ENCODE measurements at places on chromosomes 2 and 18.

DNA sequence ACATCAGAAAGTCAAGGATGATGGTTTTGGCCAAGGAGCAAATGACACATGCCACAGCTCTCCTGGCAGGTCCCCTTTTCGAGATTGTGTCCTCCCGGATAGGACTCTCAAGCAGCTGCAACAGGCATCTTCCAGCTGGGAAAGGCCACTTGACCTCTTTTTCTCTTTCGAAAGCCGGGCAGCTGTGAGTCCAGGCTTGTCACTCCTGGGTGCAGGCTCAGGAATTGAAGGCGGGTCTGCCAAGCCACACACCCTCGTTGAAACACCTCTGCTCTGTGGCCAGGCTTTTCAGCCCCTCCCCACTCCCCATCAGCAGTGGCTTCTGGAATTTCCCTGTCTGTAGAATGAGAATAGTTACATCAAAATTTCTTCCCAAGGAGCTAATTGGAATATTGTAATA is 98.0 kb downstream of the CCDC138 start:
- no peak for DNase-seq
- H3K4me3 ChIP-seq, result no peak overlapping the region
- H3K4me1 ChIP-seq, result no peaks in the 10 kb centered on the region
- no peaks in the 10 kb centered on the region for H3K36me3 ChIP-seq
- no peak overlapping the region for H3K27ac ChIP-seq
- no peaks in the 10 kb centered on the region for H3K27me3 ChIP-seq

DNA sequence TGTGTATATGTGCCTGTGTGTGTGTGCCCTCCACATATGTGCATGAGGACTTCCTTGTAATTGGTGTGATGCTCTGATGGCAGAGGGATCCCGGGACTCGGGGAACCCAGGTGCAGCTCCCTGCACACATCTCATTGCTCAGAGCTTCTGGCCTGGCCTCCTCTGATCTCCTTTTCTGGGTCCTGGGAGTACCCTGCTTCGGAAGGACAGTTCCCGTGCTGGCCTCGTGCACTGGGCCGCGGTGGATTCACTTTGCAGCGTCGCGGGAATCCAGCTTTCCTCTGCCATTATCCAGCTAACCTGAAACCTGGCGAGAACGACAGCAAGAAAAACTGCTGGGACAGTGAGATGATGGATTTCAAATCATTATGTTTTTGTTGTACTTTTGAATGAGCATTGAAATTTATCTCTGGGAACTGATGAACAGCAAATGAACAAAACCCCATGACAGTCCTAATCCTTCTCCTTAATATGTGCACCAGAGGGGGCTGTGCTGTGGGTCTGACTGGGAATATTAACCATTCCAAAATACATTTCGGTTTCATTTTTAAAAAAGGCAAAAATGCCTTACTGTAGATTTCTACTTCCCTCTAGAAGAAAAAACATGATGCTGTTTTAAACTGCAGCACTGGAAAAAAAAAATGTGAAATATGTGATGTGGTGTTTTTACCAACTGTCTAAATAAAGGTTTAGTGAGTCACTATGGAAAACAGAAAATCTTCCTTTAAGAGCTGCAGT is 78.2 kb downstream of the PTGR3 start:
- no peaks in the 10 kb centered on the region for H3K36me3 ChIP-seq
- H3K4me1 ChIP-seq, result no peaks in the 10 kb centered on the region
- no peak for DNase-seq
- no peak overlapping the region for H3K27ac ChIP-seq
- no peak overlapping the region for H3K4me3 ChIP-seq

- no peak overlapping the region for H3K27ac ChIP-seq
- H3K27me3 ChIP-seq, result peaks cover 5% of the 10 kb centered on the region
- H3K36me3 ChIP-seq, result no peaks in the 10 kb centered on the region
Measured at GRCh38 chr2:74694281-74694680, 40.2 kb downstream of the SEMA4F start.

DNA sequence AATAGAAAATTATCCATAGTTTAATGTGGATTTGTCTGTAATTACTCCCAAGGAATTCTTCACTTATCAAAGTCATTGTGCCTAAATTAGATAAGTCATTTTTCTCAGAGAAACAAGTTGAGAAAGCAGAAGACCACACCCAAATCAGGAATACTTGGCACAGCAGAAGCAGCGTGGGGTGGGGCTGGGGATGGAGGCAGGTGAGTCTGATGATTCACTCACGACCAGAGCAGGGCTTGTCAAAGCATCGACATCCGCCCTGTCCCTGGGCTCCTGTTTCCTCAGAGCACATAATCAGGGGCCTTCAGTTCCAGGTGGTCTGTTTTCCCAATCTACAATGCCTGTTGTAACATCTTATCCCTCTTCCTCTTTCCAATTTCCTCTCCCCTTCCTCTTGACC is 31.5 kb upstream of the COLEC12 start:
- no peaks in the 10 kb centered on the region for H3K36me3 ChIP-seq
- no peak overlapping the region for H3K27ac ChIP-seq
- H3K27me3 ChIP-seq, result no peaks in the 10 kb centered on the region
- H3K4me3 ChIP-seq, result no peak overlapping the region
- peak; percentile 40 for DNase-seq

- peak overlapping the region; percentile 72 for H3K27ac ChIP-seq
- H3K4me1 ChIP-seq, result peaks cover 56% of the 10 kb centered on the region
- no peaks in the 10 kb centered on the region for H3K27me3 ChIP-seq
- H3K4me3 ChIP-seq, result peak overlapping the region; percentile 11
- H3K36me3 ChIP-seq, result peaks cover 4% of the 10 kb centered on the region
Measured at GRCh38 chr18:2984703-2985261, 28.2 kb downstream of the LPIN2 start.

DNA sequence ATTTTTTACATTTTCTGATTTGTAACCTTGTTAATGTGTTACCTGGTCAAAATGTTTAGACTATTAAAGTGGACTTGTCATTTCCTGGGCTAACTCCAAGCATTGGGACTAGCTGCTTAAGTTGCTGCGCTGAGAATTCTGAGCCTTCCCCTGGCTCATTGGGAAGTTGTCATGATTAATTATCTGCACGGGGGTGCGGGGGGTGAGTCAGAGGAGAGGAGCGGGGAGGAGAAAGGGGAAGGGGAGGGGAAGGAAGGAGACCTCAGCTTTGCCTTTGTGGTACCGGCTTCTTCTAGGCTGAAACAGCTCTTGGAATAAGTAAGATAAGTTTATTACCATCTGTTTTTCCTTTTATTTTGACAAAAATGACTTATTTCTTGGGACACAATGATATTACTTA is 52.9 kb upstream of the APCDD1 start:
- peaks cover 57% of the 10 kb centered on the region for H3K27me3 ChIP-seq
- no peaks in the 10 kb centered on the region for H3K4me1 ChIP-seq
- no peak overlapping the region for H3K27ac ChIP-seq
- H3K4me3 ChIP-seq, result no peak overlapping the region

DNA sequence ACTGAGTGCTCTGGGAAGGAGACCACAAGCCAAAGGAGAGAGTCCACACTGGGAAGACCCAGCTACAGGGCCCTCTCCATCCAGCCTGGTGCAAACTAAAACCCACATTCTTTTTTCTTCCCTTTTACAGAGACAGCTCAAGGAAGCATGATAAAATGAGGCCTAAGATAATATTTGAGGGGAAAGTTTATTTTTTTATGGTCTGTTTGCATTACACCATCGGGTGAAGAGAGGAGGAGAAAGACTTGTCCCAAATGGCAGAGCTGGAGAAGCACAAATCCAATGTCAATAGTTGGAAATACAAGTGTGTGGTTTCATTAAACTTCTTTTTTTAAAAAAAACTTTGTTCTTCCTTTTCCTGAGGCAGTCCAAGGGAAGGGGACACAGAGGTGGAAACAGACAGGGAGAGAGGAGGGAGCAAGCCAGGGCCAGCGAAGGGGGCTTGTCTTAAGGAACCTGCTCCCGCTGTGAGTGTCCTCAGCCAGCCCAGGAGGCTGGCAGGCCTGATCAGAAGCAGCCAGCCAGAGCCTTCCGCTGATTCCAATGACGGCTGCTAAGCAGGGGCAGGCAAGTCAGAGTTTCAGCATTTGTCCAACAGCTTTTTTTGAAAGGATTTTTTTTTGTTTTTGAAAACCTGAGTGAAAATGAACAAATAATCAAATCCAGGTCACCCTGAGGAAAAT is 203.8 kb upstream of the SIX2 start:
- no peaks in the 10 kb centered on the region for H3K36me3 ChIP-seq
- H3K27me3 ChIP-seq, result no peaks in the 10 kb centered on the region
- H3K4me3 ChIP-seq, result no peak overlapping the region

GRCh38 chr2:216425008-216425787 is 12.9 kb downstream of the SMARCAL1 start:
- H3K36me3 ChIP-seq, result peaks cover 18% of the 10 kb centered on the region
- H3K4me1 ChIP-seq, result no peaks in the 10 kb centered on the region
- H3K27ac ChIP-seq, result no peak overlapping the region
- no peak for DNase-seq
- no peak overlapping the region for H3K4me3 ChIP-seq
- no peaks in the 10 kb centered on the region for H3K27me3 ChIP-seq

Measured in Calu3 (cell line).